ENCODE measurements at places on chromosomes 6 and 20. TPM values are rescaled to one million over a fixed set of nuclear protein-coding genes. Genes with fewer than 3 reads are reported as not detected.

TRIM31 gene
- total RNA-seq = not detected

SLC22A7 gene
- not detected for total RNA-seq

TREML2 gene
- not detected for total RNA-seq

AIF1 gene
- not detected for total RNA-seq

PPP1R16B gene
- not detected for total RNA-seq

BTN3A1 gene
- 9.6 TPM for total RNA-seq

BTNL2 gene
- total RNA-seq = not detected

PCSK2 gene
- not detected for total RNA-seq

GSTA2 gene
- total RNA-seq = not detected

ANKRD66 gene
- not detected for total RNA-seq

OR2J3 gene
- not detected for total RNA-seq

TINAG gene
- 0.72 TPM for total RNA-seq

MOCS3 gene
- 7.9 TPM for total RNA-seq

SCUBE3 gene
- 0.03 TPM for total RNA-seq

SLC25A27 gene
- 4.6 TPM for total RNA-seq

RCAN2 gene
- 1.4 TPM for total RNA-seq

MATN4 gene
- total RNA-seq = not detected

ZSWIM3 gene
- 4.7 TPM for total RNA-seq

CGA gene
- total RNA-seq = not detected

CCM2L gene
- not detected for total RNA-seq

RSPH9 gene
- not detected for total RNA-seq

DPPA5 gene
- total RNA-seq = not detected

SKIC2 gene
- 32.1 TPM for total RNA-seq

PPP1R11 gene
- 35.1 TPM for total RNA-seq

ARFGEF3 gene
- 0.05 TPM for total RNA-seq

MYH7B gene
- total RNA-seq = 83.0 TPM

ADGRF5 gene
- not detected for total RNA-seq

CGAS gene
- total RNA-seq = 1.8 TPM

SS18L1 gene
- total RNA-seq = 22.6 TPM

TMEM239 gene
- total RNA-seq = not detected

GNAS-AS1 gene
- total RNA-seq = not detected

FAM83D gene
- 0.67 TPM for total RNA-seq

PI16 gene
- not detected for total RNA-seq

PAQR8 gene
- 2.7 TPM for total RNA-seq

RSPO4 gene
- not detected for total RNA-seq

TMEM200A gene
- total RNA-seq = 0.43 TPM

BTBD3 gene
- total RNA-seq = 30.5 TPM

HTR1E gene
- not detected for total RNA-seq

PSORS1C2 gene
- total RNA-seq = not detected

CLPSL2 gene
- not detected for total RNA-seq

Data from myocyte (in vitro differentiated cells).